Mucosa of descending colon (tissue), 3 donors: ENCODE measurements at places on chromosomes 3 and 15. TPM values are rescaled to one million over a fixed set of nuclear protein-coding genes. Genes with fewer than 3 reads are reported as not detected.

GRCh38 chr15:48103647-48104046, 17.1 kb upstream of the SLC24A5 start:
- DNase-seq, result no peak

EPHA3 gene
- 6.6 TPM for total RNA-seq

DNA sequence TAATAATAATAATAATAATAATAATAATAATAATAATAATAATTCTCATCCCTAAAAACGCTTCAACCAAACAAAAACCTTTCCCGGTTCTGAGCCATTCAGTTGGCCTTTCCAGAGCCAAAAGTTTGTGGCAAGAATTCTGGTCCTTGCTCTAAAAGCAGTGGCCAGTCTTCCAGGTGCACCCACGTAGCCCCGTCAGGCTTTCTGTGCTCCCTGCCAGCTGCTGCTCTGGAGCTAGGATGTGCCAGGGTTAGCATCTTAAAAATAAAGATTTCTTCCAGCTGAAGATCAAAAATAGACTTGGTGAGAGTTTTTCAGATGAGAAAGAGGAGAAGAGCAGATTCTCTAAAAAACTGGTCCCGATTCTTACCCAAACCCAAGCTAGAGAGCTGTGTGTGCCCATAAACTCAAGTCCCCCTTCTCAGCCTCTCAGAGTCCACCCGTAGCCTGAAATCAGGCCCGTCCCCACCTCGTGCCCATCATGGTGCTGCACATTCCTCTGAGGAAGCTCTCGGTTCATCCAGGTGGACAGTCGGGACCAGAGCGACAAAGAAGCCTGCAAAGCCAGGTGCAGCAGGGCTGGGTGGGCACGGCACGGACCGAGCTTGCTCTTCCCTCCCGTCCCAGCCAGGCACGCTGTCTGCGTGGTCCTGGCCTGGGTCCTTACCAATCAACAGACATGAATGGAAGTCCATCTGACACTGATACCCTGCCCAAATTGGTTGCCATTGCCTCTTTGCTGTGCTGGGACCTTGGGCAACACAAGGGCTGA, 155.6 kb downstream of the LRRC28 start:
- DNase-seq, result no peak

NPAP1 gene
- total RNA-seq, result not detected

DNA sequence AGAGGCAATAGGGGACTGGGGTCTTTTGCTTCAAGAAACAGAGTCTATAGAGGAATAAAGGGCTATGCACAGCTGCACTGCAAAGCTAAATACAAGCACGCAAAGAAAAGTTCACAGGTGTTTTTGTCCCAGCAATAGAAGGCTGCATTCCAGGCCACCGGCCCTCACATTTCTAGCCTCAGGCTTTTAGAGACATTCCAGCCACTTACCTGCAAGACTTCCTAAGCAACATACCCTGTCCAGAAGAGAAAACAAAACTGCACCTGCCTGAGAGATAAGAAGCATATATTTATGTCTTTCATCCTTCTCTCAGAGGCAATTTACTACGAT, 220.5 kb downstream of the OPA1 start:
- no peak for DNase-seq

TRIM42 gene
- total RNA-seq, result not detected

GRCh38 chr3:48299746-48300712, 33.4 kb downstream of the SPINK8 start:
- no peak for DNase-seq

HTR3E gene
- total RNA-seq, result 0.70 TPM

- DNase-seq, result no peak
Measured at GRCh38 chr3:146468671-146469149, 651 bp downstream of the PLSCR2 start.

GRCh38 chr3:70871909-70872656, 559.6 kb upstream of the MDFIC2 start:
- DNase-seq, result no peak

GMNC gene
- total RNA-seq, result not detected

GRCh38 chr3:55870594-55870993, 383.5 kb upstream of the WNT5A start:
- no peak for DNase-seq

GRCh38 chr15:59371458-59372351, 966 bp downstream of the MYO1E start:
- peak; percentile 79 for DNase-seq

SLCO2A1 gene
- total RNA-seq, result 72.2 TPM

HHLA2 gene
- total RNA-seq, result 98.2 TPM

FBLN2 gene
- total RNA-seq, result 10.2 TPM

- no peak for DNase-seq
Measured at GRCh38 chr3:30642849-30643361, 36.5 kb downstream of the TGFBR2 start.

DNA sequence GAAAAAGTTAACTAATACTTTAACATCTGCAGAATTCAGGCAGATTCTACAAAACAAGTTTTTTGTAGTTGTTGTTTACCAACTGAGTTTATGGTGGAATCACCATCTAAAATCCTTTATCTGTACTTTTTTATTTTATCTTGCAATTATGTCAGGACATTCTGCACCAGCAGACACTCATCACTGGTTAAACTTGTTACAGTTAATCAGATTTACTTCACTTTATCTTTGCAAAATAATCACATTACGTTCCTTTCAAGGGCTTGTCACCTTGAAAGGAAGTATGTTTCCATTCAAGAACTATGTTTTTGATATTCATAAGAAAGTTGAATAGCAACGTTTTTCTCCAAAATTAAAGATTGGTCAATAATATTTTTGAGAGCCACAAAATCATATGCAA, 796.6 kb upstream of the ROBO1 start:
- DNase-seq, result no peak

GRCh38 chr3:53812434-53812833, 33.8 kb downstream of the CHDH start:
- DNase-seq, result no peak

DNA sequence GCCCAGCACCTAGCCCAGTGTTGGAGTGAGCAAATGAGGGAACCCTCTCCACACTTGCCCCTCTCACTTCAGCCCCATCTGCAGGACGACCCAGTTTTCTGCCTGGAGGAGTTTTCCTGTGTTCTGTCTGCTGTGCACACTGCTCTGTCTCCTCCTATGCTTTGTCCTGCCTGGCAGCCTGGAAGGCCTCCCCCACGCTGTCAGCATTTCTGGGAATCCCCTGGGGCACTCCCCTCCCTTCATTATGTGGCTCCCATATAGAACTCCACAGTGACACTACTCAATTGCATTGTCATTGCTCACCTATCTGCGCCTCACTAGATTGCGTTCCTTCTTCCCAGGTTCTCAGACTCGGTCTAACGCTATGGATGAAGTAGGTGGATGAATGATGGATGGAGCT, 13.9 kb downstream of the CLSTN2 start:
- no peak for DNase-seq

- DNase-seq, result no peak
Measured at GRCh38 chr3:12884186-12884680, 42.9 kb upstream of the RPL32 start.

GRCh38 chr3:89217148-89217685, 109.8 kb downstream of the EPHA3 start:
- no peak for DNase-seq

DNA sequence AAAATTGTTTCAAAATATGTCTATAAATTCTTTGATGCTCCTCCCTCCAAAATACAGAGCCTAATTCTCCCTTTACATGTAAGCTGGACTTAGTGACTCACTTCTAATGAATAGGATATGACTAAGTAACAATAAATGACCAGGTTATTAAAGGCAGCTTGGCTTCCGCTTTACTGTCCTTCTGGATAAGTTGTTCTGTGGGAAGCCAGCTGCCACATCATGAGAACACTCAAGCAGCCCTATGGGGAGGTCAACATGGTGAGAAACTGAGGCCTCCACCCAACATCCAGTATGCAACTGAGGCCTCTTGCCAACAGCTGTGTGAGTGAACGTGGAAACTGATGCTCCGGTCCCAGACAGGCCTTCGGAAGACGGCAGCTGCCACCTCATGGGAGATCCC, 247.3 kb upstream of the CHRM5 start:
- no peak for DNase-seq

- no peak for DNase-seq
Measured at GRCh38 chr3:102714567-102714966, 279.8 kb downstream of the ZPLD1 start.

GRCh38 chr15:53454843-53455721, 304.4 kb downstream of the WDR72 start:
- DNase-seq, result no peak

GRCh38 chr15:100973351-100974111, 54.4 kb downstream of the LRRK1 start:
- peak; percentile 52 for DNase-seq

- DNase-seq, result no peak
Measured at GRCh38 chr3:17038900-17039553, 154.3 kb downstream of the PLCL2 start.

GRCh38 chr3:149449799-149450198, 24.7 kb upstream of the TM4SF4 start:
- DNase-seq, result no peak

CCNDBP1 gene
- 45.5 TPM for total RNA-seq

OIP5 gene
- total RNA-seq, result 1.5 TPM

DNA sequence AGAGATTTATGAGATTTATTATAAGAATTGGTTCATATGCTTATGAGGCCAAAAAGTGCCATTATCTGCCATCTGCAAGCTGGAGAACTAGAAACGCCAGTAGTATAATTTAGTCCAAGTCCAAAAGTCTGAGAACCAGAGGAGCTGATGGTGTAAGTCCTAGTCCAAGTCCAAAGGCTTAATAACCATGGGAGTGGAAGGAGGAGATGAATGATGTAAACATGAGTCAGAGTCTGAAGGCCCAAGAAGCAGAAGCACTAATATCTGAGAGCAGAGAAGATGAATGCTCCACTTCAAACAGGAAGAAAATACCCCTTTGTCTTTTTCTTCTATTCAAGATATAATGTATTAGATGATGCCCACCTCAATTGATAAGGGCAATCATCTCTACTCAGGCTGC, 185.7 kb downstream of the CGGBP1 start:
- no peak for DNase-seq

LYZL4 gene
- total RNA-seq, result not detected

GRCh38 chr3:184320104-184320445, 5.7 kb downstream of the EIF4G1 start:
- peak; percentile 95 for DNase-seq

DNA sequence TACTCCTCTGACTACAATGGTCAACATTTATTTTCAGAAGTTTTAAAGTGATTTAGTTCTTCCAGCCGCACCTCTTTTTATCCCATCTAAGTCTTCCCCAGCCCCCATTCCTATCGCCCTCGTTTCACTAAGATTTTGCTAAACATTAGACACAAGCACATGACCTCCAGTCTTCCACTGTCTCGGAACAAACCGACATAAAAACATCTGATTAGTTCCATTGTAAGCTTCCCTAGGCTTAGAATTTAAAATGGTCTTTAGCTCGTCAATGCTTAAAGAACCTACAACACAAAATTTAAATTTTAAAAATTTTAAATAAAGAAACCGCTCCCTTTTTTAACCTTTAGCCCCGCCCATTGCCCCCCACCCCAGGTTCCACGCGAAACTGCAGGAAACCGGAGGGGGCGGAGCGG, 284 bp upstream of the TSC22D2 start:
- no peak for DNase-seq

GRCh38 chr3:155227141-155227540, 66.3 kb downstream of the STRIT1 start:
- DNase-seq, result no peak

- no peak for DNase-seq
Measured at GRCh38 chr3:16468336-16469098, 45.0 kb downstream of the RFTN1 start.

DNA sequence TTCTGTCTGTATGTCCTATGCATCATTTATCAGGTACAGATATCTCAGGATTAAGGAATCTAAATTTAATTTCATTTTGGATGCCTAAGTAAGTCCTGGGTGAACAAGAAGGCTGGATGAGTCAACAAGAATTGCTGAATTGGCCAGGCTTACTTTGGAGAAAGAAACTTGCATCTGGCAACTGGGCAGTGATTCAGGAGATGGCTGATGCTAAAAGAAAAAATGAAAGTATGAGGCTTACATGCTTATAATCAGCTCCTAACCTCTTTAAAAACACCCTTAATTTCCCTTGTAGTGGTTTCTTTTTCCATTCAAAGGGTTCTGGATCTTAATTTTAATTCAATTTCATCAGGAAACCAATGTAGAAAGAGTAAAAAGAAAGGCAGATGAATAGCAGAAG, 228.8 kb upstream of the PEX5L start:
- no peak for DNase-seq

MESP1 gene
- 8.5 TPM for total RNA-seq

CYP8B1 gene
- total RNA-seq, result not detected

BTLA gene
- 1.4 TPM for total RNA-seq

PTH1R gene
- total RNA-seq, result 0.87 TPM

- DNase-seq, result no peak
Measured at GRCh38 chr3:123449102-123449996, 459 bp upstream of the ADCY5 start.

- no peak for DNase-seq
Measured at GRCh38 chr15:70355275-70355795, 257.6 kb upstream of the TLE3 start.

DNA sequence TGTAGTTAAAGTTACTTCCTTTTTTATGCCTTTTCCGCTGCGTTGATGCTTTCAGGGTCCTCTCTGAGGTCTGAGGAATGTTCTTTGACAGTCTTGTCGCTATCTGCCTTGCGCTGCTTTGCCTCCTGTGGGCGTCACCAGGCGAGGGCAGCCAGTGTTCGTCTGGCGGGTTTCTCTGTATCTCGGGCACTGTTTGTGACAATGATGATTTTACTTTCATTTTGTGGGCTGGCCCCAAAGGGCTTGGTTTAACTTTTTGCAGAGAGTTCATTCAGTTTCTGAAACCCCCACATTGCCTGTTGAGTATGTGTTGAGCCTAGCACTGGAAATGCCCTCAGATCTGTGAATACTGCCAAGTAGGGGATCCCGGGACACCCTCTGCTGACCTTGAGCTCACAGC, 24.6 kb upstream of the SACM1L start:
- no peak for DNase-seq

GRCh38 chr15:65248511-65249255, 37.4 kb upstream of the CILP start:
- no peak for DNase-seq

DNA sequence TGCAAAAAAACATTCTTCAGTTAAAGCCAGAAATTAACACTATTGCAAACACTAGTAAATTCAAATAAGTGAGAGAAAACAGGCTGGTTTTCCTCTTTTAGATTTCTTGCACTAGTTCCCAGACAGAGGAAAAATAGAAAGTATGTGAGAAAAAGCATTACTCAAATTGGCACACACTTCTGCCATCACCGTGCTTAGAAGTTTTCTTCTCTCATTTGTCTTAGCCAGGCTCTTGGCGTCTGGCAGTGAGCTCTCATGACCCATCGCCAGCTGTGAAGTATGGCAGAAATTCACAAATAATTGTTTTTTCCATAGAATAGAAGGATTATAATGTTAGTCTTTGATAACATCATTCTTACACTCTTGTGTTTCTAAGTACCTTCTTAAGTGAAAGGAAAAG, 515.9 kb downstream of the GBE1 start:
- DNase-seq, result no peak

DNAH1 gene
- total RNA-seq, result 9.0 TPM

- DNase-seq, result no peak
Measured at GRCh38 chr3:14258906-14259904, 80.6 kb downstream of the LSM3 start.

CLSTN2 gene
- 2.5 TPM for total RNA-seq
